NCI-H1694 treated with DMSO at 0.1 percent for 48 hours (cell line): ENCODE measurements at places on chromosomes 7 and 10.
A peak's percentile ranks its signal among the peaks of the same experiment; 100 is the strongest.

- no peak for DNase-seq
Measured at GRCh38 chr7:100640517-100641440, 573 bp downstream of the TFR2 start.

DNA sequence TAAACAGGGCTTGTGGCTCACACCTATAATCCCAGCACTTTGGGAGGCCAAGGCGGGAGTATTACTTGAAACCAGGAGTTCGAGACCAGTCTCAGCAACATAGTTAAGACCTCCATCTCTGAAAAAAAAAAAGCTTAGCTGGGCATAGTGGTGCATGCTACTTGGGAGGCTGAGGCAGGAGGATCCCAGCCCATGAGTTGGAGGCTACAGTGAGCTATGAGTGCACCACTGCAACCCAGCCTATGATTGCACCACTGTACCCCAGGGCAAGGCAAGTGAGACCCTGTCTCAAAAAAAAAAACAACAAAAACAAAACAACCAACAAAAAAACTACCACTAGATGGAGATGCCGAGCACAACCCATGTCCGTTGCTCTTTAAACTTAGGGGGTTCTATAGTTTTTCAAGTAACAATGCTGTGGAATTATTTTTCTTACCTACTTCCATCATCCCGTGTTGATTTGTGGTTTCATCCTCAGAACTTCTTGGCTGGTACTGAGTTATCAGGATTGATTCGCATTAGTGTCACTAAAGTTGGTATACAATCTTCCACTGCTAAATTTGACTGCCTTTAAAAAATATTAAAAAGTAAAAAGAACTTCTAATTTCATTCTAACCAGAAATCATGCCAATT is 12.2 kb upstream of the REPIN1 start:
- DNase-seq, result peak; percentile 73

DNA sequence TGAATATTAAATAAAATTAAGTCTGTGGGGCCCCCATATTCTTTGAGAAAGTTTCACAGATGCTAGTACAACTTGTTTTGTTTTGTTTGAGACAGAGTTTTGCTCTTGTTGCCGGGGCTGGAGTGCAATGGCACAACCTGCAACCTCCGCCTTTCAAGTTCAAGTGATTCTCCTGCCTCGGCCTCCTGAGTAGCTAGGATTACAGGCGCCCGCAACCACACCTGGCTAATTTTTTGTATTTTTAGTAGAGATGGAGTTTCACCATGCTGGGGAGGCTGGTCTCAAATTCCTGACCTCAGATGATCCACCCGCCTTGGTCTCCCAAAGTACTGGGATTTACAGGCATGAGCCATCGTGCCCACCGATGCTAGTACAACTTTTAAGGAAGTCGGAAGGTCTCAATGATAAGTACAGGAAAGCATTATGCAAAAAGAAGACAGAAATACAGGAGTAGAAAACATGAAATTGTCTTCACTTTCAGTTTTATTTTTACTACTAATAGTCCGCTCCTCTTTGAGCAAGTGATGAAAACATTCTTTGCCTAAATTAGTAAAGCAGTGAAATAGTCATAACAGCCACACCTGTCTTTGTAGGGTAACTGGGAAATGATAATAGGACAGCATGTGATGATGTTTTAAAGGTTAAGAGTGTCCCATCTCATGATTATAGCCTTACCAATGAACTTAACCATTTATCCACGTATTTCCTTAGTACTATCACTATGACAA is 147.5 kb downstream of the SEMA3D start:
- no peak for DNase-seq

- DNase-seq, result no peak
Measured at GRCh38 chr10:120183546-120183945, 273.5 kb upstream of the PLPP4 start.

- no peak for DNase-seq
Measured at GRCh38 chr10:58573144-58573543, 60.5 kb downstream of the BICC1 start.

- no peak for DNase-seq
Measured at GRCh38 chr7:111408724-111409123, 153.6 kb downstream of the IMMP2L start.

- no peak for DNase-seq
Measured at GRCh38 chr7:32803406-32804141, 88.0 kb downstream of the KBTBD2 start.
